Left colon (tissue), 2 donors: ENCODE measurements at places on chromosomes 13 and 19. TPM values are rescaled to one million over a fixed set of nuclear protein-coding genes. Genes with fewer than 3 reads are reported as not detected.

The CEP89 gene
- total RNA-seq = 10.8 TPM

The DIAPH3 gene
- 5.0 TPM for total RNA-seq

The CGB2 gene
- not detected for total RNA-seq

The TRAPPC6A gene
- total RNA-seq = 45.0 TPM

The IGFL3 gene
- not detected for total RNA-seq

The ZNF560 gene
- total RNA-seq = not detected

The CCL25 gene
- not detected for total RNA-seq

The LHB gene
- total RNA-seq = not detected

The CEBPA gene
- 73.5 TPM for total RNA-seq

The RDH8 gene
- total RNA-seq = not detected

The CEACAM8 gene
- 1.7 TPM for total RNA-seq

The CEACAM3 gene
- 1.2 TPM for total RNA-seq

The GMIP gene
- total RNA-seq = 34.4 TPM

The CCDC8 gene
- 2.5 TPM for total RNA-seq

The PDX1 gene
- 0.67 TPM for total RNA-seq

The U2AF1L4 gene
- 14.5 TPM for total RNA-seq

The VSTM1 gene
- total RNA-seq = not detected

The ZNF99 gene
- total RNA-seq = not detected

The PLPPR3 gene
- not detected for total RNA-seq

The SERPINE3 gene
- total RNA-seq = not detected

The TMIGD2 gene
- total RNA-seq = 2.1 TPM

The SPIB gene
- 48.2 TPM for total RNA-seq

The ZNF813 gene
- total RNA-seq = 3.4 TPM

The PCP2 gene
- total RNA-seq = not detected

The APOE gene
- 88.2 TPM for total RNA-seq

The KIR2DL1 gene
- total RNA-seq = not detected

The CNFN gene
- 4.2 TPM for total RNA-seq

The ACP7 gene
- not detected for total RNA-seq

The ZNF761 gene
- total RNA-seq = 7.8 TPM

The WASF3 gene
- 3.1 TPM for total RNA-seq

The KLK7 gene
- not detected for total RNA-seq

The ZNF793 gene
- 2.6 TPM for total RNA-seq

The C5AR2 gene
- 0.46 TPM for total RNA-seq

The ZNF541 gene
- total RNA-seq = not detected

The LPAR6 gene
- total RNA-seq = 16.4 TPM
